ENCODE measurements at places on chromosomes 4 and X. TPM values are rescaled to one million over a fixed set of nuclear protein-coding genes. Genes with fewer than 3 reads are reported as not detected.

GRCh38 chr4:38005637-38006036, 45.4 kb downstream of the PTTG2 start:
- DNase-seq: no peak

Gene F8A2
- total RNA-seq: not detected

- no peak for DNase-seq
These were observed 121.2 kb upstream of the STX18 start for GRCh38 chr4:4663028-4663427.

DNA sequence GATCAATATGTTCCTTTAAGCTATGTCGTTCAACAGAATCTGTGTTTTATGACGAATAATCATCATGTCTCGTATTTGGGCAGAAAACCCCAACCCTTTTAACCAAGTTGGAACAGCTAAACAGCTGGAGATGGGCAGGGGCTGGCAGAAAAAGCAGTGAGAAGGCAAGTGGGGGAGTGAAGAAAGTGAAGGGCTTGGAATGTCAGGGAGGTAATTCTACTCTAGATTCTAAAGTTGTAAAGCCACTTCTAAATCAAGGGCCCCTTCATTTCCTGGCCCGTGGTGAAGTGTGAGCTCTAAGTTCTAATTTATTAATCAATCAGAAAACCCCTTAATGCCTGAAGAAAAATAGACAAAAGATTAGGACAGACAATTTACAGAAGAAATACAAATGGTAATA, 20.4 kb downstream of the SASH3 start:
- DNase-seq: no peak

GRCh38 chr4:113708250-113708649, 53.3 kb downstream of the CAMK2D start:
- DNase-seq: no peak

DNA sequence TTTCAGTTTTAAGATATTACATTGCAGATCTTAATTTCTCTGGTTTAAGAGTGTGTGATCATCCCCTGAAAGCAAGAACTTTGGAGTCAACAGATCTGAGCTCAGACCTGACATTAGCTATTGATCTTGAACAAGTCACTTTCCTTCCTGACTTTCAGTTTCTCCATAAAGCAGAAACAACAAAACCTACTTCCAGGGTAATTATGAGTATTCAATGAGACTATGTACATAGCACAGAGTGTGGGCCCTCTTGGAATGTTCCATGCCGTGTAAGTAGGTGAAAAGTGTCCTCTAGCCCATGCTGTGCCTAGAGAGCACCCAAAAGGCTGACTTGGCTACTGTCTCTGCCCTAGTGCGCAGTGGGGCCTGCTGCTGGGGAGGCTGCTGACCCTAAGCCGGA, 188.0 kb upstream of the RPL34 start:
- DNase-seq: no peak

Gene ENOX2
- total RNA-seq: 13.0 TPM

Gene MGARP
- total RNA-seq: 0.34 TPM

- no peak for DNase-seq
These were observed 69.6 kb downstream of the AGTR2 start for GRCh38 chrX:116239944-116240840.

DNA sequence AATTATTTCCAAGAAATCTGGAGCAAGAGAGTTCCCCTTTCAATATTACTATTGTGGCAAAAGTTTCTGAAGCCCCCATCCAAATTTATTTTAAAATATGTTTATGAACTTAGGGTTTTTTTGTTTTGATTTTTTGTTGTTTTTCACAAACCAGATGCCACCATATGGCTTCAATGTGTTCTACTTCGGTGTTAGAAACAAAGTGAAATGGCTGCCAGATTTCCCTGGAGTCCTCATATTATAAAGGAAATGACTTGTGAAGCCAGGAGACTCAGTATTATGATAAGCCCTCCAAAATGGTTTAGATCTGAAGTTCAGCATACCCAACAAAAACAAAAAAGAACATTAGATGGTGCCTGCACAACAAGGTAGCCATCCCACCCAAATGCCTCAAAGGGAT, 154.2 kb upstream of the SPANXC start:
- no peak for DNase-seq

DNA sequence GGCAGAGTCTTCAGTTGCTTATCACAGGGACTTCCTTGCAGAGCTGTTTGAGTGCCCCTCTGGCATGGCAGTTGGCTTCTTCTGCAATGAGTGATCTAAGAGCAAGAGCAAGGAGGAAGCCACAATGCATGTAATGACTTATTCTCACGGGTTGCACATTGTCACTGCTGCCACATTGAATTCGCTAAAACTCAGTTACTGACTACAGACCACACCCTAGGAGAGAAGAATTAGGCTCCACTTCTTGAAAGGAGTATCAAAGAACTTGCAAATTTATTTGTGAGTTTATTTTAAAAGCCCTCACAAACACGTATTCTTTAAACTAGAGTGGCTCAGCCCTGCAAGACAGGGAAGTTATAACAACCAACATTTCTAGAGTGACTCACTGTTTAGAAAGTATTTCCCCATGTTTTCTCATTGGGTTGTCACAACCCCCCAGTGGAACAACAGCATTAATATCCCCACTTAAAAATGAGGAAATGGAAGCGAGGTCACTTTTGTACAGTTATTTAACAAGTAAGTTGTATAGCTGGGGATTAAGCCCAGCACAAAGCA, 32.4 kb upstream of the RBPJ start:
- DNase-seq: no peak

Gene PHEX
- 0.70 TPM for total RNA-seq

- no peak for DNase-seq
These were observed 144.6 kb downstream of the TBL1X start for GRCh38 chrX:9609499-9609898.

- no peak for DNase-seq
These were observed 169.6 kb downstream of the MID1IP1 start for GRCh38 chrX:38970845-38971244.

DNA sequence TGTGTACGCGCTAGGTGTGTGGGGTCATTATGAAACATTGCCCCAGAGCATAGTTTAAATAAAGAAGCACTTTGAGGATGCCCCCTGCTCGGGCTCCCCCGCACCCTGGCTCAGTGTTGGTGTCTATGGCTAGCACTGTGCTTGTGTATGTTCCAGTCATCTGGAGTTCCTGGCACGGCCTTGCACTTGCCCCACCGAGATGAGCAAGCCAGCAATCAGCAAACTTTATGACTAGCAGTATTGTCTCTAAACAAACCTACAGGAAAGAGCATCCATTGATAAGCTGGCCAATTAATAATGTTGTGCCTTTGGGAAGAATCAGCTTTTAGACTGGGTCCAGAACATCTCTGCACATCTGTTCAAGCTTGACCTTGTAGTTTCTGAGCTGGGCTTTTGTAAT, 707 bp upstream of the SHROOM4 start:
- no peak for DNase-seq

Gene FGF16
- total RNA-seq: not detected

Gene MAGEA4
- not detected for total RNA-seq

DNA sequence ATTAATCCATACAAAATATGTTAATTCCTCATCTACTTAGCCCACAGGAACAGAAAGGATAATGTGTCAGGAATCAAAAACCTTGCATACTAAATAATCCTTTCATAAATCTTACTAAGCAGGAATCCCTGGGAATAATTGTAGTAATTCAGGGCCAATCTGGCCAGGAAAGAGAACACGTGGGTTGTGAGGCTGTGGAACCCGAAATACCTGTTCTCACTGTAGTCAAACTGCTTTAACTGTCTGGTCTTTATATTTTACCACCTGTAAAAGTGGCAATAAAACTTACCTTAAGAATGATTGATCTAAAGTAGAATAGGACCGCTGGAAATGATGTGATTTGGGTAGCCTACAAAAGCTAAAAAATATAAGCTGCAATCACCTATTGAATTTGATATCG, 1620.9 kb downstream of the STIM2 start:
- no peak for DNase-seq

GRCh38 chr4:109914322-109914721, 1.6 kb downstream of the EGF start:
- no peak for DNase-seq

DNA sequence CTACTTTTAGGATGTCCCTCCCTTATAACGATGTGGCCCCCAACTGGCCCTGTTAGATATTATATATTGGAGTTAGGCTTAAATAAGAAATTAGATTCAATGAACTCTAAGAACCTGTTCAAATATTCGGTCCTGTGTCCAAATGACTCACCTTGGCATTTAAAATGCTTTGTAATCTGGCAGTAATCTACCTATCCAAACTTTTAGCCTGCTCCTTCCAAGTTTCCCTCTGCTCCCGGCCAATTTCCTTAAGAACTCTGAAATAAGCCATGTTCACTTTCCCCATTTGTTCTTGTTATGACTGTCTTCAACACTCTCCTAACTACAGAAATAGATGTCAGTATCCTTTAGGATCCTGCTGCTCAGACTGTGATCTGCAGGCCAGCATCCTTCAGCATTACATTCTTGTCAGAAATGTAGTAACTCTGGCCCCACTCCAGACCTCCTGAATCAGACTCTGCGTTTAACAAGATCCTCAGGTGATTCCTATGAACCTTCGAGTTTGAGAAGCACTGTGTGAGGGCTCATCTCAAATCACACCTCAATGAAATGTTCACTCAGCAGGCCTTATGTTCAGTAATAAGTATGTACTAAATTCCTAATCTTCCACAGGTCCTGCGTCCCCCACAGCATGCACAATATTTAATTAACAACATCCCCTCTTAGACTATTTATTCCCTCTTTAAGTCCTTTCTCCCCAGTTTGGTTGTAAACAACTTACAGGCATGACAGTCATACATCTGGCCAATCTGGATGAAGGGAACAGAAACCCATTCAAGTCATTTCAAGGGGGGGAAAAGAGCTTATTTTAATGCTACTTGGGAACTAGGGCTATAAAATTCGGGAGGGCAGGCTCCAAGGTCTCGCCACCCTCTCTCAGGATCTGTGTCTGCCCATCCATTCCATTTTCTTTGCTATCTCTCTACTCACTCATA, 3.0 kb downstream of the ATP8A1 start:
- DNase-seq: no peak

GRCh38 chr4:183182873-183183725, 84.0 kb downstream of the WWC2 start:
- no peak for DNase-seq

- DNase-seq: no peak
These were observed 16.5 kb upstream of the MXRA5 start for GRCh38 chrX:3362956-3363355.

GRCh38 chr4:35972814-35973213, 271.5 kb downstream of the ARAP2 start:
- DNase-seq: no peak

- DNase-seq: no peak
These were observed 197.1 kb downstream of the RASL11B start for GRCh38 chr4:53059256-53059655.

- no peak for DNase-seq
These were observed 9.1 kb downstream of the IGFBP7 start for GRCh38 chr4:57100979-57101651.

Gene SPP1
- 30.3 TPM for total RNA-seq
